ENCODE measurements at places on chromosomes 1 and 21. TPM values are rescaled to one million over a fixed set of nuclear protein-coding genes. Genes with fewer than 3 reads are reported as not detected.

Gene SH3BGR
- total RNA-seq, result 31.6 TPM

Gene UBQLN4
- total RNA-seq, result 27.2 TPM

Gene PSRC1
- 5.6 TPM for total RNA-seq

Gene RPTN
- not detected for total RNA-seq

Gene SELENON
- 63.2 TPM for total RNA-seq

Gene C4BPA
- 0.52 TPM for total RNA-seq

- DNase-seq, result no peak
These were observed 152.7 kb upstream of the NEGR1 start for GRCh38 chr1:72435025-72435424.

DNA sequence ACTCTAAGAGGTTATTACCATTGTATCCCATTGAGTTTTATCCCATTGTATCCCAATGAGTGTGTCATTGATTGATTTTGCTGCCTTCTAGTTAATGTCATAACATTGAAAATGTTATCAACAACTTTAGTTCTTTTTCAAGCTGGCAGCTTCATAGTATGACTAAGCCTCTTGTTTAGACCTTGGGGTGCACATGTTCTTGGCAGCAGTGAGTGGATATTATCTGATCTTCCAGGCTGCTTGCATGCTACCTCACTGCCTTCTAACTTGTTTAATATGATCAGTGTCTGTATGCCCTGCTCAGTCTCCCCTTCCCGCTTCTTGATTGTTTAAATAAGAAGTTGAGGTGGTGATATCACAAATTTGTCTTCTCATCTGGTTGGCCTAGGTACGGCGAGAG lies 24.6 kb downstream of the NTPCR start:
- DNase-seq, result no peak

DNA sequence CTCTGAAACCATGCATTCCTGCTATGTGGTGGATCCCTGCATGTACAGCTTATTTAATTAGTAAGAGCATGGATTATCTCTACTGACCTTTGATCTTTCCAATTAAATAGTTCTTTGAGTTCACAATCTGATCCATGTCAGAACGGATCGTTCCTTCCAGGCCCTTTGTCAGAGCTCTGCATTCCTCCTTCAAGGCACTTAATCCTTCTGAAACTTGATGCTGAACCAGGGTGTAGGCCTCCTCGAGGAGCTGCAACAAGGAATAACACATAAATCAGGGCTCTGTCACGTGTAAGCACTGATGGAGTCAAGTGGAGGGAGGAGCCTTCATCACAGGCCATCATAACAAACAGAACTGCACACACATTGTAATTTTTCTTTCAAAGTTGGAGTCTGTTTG lies 68.4 kb upstream of the EDEM3 start:
- DNase-seq, result no peak

DNA sequence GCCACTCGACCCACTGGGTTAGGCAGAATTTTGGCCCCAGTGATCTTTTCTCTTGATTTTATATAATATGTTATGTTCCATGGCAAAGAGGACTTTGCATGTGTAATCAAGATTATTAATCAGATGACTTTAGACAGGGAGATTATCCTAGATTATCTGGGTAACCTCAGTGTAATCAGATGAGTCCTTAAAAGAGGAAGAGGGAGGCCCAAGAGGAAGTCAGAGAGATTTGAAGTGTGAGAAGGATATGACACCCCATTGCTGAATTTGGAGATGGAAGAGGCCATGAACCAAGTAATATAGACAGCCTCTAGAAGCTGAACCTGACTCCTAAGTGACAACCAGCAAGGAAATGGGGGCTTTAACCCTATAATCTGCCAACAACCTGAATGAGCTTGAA lies 117.1 kb upstream of the CSF3R start:
- no peak for DNase-seq

GRCh38 chr1:37033355-37034101 lies 787 bp downstream of the GRIK3 start:
- no peak for DNase-seq

DNA sequence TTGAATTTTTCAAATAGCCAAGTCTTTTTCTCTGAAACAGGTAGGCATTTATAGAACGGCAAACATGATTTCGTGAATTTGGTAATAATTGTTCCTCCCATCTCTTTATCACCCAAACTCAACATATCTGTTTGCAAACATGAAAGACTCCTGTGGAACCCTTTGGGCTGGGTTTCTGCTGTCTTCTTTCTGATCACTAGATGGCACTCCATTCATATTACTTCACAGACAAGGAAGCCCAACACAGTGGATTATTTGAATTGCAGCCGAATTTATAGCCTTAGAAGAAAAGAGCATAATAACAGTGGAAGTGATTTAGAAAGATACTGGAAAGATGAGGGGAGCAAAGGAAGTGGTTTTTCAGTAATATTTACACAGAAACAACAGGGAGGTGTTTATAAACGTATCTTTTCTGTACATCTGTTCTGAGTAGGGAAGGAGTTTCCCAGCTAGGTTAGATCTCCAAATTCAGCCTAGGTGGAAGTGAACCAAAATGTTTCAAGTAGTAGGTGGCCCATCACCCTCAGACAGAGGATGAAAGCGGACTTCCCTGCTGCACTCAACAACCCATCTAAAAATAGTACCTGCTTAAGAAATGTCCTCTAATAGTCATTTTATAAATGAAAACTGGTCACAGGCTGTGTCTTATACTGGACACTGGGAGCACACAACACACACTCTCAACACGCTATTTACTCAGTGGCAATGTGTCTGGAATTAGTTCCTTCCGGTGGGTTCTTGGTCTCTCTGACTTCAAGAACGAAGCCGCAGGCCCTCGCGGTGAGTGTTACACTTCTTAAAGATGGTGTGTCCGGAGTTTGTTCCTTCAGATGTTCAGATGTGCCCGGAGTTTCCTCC lies 67.6 kb downstream of the MAP3K21 start:
- DNase-seq, result no peak

DNA sequence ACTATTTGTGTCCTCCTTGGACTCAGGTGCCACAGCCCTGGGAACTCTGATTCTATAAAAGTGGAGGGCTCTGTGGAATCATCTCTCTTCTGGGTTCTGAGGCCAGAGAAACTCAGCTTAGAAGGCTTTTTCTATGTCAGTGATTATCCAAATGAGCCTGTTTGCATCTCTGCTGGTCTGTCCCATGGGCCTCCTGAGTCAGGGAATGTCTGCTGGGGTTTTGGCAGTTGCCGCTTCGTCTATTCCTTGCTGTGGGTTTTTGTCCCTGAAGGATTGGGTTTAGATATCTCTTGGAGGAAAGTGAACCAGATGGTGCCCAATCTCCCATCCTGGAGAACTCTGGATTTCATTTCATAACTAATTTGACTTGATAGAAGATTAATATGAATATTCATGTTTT lies 297.6 kb downstream of the HHAT start:
- DNase-seq, result no peak

DNA sequence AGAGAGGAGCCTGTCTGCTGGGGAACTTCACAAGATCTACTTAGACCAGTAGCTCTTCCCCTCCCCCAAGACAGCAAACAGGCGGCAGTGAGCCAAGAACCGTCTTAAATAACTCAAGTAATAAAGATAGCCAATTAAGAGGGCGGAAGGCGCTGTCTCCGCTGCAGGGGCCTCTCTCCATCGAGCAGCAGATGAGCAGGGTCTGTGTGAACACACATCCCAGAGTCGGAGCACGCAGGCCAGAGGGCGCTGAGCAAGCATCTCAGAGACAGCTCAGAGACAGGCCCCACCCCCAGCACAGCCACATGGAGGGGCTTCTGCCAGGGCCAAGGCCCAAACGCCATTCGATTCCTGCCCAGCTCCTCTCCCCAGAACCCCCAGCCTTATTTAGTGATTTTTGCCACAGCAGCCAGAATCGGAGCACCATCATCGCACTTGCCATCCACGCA lies 11.1 kb downstream of the IFFO2 start:
- DNase-seq, result no peak

DNA sequence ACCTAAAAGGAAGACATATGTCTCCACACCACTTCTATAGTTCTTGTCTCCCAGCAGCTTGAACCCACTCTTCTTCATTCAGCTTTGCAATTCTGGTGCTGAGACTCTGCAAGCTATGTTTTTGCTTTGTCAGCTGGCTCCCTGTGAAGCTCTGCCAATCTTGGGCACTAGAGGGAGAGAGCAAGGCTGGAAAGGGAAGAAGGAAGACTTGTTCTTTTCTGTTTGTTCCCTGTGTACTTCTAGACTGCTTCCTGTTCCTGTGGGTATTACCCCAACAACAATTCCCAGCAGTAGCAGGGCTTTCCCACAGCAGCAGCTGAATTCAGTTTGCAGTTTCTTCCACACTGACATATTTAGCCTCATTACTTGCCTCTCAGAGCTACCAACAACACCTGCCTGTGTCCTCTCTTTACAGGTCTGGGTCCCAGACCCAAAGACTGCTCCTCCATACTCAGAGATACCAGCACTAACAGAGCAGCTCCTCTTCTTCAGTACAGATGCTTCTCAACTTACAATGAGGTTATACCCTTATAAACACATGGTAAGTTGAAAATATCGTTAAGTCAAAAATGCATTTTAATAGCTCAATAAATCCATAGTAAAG lies 275.2 kb upstream of the NEGR1 start:
- DNase-seq, result no peak

DNA sequence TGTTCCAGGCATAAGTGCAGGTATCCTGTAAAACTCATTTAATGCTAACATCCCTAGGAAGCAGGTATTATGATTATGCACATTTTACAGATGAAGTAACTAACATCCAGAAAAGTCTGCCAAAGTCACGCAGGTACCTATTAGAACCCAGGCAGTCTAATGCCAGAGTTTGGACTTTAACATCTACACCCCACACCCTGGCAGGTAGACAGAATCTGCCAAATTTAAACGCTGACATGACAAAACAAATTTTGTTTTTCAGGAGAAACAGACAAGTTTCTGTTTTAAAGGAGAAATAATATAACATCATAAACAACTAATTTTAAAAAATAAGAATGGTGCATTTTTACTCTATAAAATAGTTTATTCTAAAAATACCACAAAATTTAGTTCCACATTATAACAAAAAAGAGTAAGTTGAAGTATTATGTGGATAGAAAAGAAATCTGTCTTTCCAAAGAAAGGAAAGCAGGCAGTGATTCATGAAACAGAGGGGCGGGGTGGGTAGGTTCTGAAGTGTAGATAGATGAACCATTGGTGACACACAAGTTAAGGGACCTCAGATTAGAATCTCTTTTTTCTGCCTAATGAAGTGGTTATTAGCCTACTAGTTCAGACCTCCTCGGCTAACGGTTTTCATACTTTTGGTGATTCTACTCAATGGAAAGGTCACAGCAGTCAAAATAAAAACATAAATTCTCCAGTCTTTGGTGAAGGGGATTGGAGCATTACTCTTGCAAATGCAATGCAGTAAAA lies 1.7 kb downstream of the ASPM start:
- DNase-seq, result no peak

DNA sequence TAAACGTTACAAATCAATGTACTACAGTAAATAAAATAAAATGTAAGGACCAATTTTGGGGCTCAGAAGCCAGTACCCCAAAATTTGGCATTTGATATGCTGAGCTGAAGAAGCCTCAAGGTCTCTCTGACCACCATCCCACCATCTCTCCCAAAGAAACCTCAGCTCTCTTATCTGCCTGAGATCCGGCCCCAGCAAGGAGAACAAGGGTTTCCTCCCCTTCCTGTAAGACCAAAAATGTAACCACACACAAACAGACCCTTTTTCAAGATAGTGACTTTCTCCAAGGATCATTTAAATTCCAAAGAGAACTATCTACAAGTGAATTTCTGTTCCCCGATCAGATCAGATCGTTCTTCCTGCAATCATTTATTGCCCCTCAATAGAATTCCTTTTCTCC lies 68.1 kb upstream of the SLC45A1 start:
- no peak for DNase-seq

All from esophagus muscularis mucosa (tissue), 4 donors.